Liver (tissue), 10 donors: ENCODE measurements at places on chromosomes 5 and 9. TPM values are rescaled to one million over a fixed set of nuclear protein-coding genes. Genes with fewer than 3 reads are reported as not detected.

- no peak for DNase-seq
These were observed 12.0 kb downstream of the GLRX start for GRCh38 chr5:95810305-95811125.

- DNase-seq, result no peak
These were observed 2168.1 kb downstream of the MAT2B start for GRCh38 chr5:165673499-165673898.

- DNase-seq, result no peak
These were observed 10.3 kb upstream of the CD180 start for GRCh38 chr5:67206929-67207328.

Gene GABRA1
- total RNA-seq, result not detected

Gene SPATA31D4
- not detected for total RNA-seq

Gene SLC30A5
- 37.8 TPM for total RNA-seq
